Natural killer cell treated with Interleukin-12 subunit alpha and Interleukin-12 subunit beta and Interleukin-15 and Interleukin-18, amount 100 ng/mL, for 72 hours (primary cell): ENCODE measurements at places on chromosomes 13 and 19. TPM values are rescaled to one million over a fixed set of nuclear protein-coding genes. Genes with fewer than 3 reads are reported as not detected.

GRCh38 chr13:99331881-99332293 lies 24.7 kb upstream of the GPR183 start:
- DNase-seq, result no peak

DNA sequence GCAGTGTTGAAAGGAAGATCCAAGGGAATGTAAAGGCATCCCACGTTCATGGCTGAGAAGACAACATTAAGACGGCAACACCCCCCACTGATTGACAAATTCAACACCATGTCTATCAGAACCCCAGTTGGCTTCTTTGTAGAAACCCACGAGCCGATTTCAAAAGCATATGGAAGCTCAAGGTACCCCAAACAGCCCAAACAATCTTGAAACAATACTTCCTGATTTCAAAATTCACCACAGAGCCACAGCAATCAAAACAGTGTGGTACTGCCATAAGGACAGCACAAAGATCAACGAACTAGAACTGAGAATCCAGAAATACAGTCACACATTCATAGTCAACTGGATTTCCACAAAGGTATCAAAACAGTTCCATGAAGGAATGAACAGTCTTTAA lies 6.2 kb downstream of the MIER2 start:
- no peak for DNase-seq

GRCh38 chr13:104466016-104466415 lies 1399.8 kb upstream of the SLC10A2 start:
- DNase-seq, result no peak

GRCh38 chr13:86447479-86447878 lies 648.3 kb upstream of the SLITRK6 start:
- no peak for DNase-seq

DNA sequence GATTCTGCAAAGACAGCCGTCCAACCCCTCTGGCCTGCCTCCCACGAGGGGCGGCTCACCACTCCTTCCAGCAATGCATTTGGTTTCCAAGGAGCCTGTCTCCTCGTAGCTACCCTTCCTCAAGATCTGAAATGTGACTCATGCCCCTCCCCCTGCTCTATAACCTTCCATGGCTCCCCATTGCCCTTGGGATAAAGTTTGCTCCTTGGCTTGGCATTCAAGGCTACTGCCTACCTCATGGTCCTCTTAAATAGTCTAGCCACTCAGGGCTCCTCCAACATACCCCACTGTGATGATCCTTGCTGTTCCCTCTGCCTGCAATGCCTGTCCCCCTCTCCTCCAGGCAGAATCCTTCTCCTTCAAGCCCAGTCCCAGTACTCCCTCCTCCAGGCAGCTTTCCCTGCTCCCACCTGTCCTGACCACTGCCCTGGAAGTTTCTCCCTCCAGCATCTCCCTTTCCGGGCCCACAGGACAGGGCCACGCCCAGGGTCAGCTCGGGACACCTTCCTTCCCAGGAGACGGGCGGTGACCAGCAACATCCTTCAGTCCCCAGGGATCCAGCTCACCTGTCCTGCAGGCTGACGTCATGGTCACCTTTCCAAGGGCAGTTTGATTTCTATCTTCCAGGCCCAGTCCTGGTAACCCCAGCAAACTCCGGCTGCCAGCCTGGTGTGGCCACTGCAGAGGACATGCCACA lies 19.2 kb upstream of the SEMA6B start:
- no peak for DNase-seq

DNA sequence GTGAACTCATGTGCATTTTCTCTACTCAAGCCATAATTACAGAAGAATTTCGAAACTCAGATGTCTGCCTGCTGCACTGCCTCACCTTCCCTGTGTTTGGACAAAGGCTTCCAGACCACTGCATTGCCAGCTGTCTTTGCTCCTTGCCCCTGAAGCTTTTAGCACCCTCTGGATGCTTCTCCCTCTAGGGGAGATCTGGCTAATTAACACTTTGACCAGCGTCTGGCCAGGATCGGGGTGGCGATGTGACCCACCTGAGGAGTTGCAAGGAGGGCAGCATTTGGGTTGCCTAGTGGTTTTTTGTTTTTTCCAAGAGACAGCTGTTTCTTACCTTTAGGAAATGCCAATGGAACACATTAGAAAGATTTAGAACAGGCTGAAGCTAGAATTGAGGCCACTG lies 127.7 kb upstream of the ZNF536 start:
- no peak for DNase-seq

The FREM2 gene
- not detected for total RNA-seq

The RFPL4A gene
- total RNA-seq, result not detected

The SPINT2 gene
- 6.9 TPM for total RNA-seq

The PRR22 gene
- 8.5 TPM for total RNA-seq

The NKG7 gene
- 1,196 TPM for total RNA-seq

DNA sequence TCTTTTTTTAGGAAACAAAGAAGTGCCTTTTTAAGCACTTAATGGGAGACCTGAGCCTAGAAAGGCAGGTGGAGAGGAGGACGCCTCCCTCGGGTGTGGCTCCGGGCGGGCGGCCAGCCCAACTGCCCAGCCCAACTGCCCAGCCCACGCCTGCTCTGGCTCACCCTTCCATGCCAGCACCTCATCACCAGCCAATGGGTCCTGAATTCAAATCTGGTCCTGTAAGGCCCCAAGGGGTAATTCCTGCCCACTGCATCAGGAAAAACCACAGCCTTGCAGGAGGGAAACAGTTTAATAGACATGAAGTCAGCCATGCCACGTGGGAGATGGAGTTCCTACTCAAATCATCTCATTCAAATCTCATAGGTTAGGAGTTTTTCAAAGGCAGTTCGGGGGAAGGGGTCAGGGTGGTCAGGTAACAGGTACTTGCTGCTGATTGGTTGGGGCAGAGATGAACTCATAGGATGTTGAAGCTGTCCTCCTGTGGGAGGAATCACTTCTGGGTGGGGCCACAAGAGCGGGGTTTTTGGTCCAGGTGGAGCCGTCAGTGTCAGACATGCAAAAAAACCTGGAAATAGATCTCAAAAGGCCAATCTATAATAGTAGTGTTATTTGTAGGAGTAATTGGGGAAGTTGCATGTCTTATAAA lies 64.9 kb downstream of the HSPH1 start:
- no peak for DNase-seq
